ENCODE measurements at places on chromosomes 2 and 18.

- no peak for DNase-seq
Observed at GRCh38 chr2:86704459-86704971, 15.6 kb upstream of the RMND5A start.

GRCh38 chr2:30942419-30942818 lies 135.2 kb upstream of the CAPN13 start:
- DNase-seq: no peak

- no peak for DNase-seq
Observed at GRCh38 chr2:238509151-238509835, 82.6 kb downstream of the ASB1 start.

- DNase-seq: no peak
Observed at GRCh38 chr2:118826093-118826492, 21.4 kb downstream of the EN1 start.

DNA sequence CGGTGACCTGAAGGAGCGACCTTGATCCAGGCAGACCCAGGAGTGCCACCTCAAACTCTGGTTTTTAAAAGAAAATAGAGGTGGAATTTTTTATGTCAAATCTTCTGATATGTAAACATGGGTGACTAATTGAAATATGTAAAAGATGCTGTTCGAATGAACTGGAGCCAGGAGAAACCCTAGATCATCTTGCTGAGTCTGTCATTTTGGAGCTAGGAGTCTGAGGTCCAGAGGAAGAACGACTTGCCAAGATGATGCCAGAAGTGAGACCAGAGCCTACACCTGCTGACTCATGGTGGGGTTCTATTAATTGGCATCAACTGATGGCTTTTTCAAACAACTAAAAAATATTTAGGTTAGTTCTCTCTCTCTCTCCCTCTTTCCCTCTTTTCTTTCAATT lies 74.1 kb downstream of the ACAA2 start:
- no peak for DNase-seq

- no peak for DNase-seq
Observed at GRCh38 chr2:170846314-170846713, 29.6 kb downstream of the GAD1 start.

DNA sequence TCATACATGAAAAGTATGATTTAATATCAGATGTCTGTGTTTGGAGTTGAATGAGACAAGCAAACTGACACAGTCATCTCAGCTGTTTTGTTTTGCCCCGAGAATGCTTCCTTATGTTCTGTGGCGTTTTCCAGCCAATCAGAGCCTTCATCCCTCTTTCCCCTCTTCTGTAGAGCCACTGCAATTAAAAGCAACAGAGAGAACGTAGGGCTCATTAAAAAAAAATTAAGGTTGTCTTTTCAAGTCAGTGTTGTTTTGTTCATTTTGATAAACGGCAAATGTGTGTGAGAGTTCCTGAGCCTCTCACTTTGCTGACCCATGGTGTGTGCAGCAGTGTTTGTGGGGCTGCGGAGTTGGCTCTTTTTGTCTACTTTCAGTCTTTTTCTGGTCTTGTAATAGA lies 216.0 kb downstream of the FHOD3 start:
- DNase-seq: no peak

- DNase-seq: no peak
Observed at GRCh38 chr18:2625217-2625616, 30.3 kb upstream of the SMCHD1 start.

- no peak for DNase-seq
Observed at GRCh38 chr2:40096360-40096759, 317.3 kb upstream of the THUMPD2 start.

DNA sequence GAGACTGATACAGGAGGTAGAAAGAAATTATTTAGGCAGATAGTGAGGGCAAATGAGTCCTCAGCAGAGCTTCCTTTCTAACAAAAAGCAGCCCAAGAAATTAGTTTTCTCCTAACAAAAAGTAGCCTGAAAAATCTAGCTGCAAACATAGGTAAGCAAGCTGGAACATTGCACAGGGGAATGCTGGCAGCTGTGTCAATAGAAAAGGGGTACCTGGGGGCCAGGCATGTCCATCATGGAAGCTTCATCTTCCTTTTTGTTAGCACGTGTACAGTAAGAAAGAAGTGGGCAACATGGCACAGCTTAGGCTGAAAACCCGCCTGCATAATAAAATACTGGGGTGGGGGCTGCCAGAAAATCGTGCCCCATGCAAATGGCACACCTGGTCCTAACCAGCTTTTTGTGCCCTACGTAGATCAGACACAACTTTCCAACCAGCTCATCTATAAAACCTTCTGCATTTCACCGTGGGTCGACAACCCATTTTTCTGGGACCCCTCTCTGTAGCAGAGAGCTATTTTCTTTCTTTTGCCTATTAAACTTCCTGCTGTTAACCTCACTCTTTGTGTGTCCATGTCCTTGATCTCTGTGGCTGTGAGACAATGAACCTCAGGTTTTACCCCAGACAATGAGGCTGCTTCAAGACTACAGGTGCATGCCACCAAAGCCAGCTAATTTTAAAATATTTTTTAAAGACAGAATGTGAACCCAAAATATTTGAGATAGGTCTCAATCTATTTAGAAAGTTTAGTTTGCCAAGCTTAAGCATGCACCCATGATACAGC lies 6.6 kb upstream of the MTHFD2 start:
- DNase-seq: no peak

- DNase-seq: no peak
Observed at GRCh38 chr2:46326231-46326980, 29.2 kb downstream of the EPAS1 start.

- DNase-seq: no peak
Observed at GRCh38 chr2:128560718-128561117, 242.1 kb upstream of the HS6ST1 start.
